ENCODE measurements at places on chromosomes 4 and X. TPM values are rescaled to one million over a fixed set of nuclear protein-coding genes. Genes with fewer than 3 reads are reported as not detected.
A peak's percentile ranks its signal among the peaks of the same experiment; 100 is the strongest.

- no peak for DNase-seq
Observed at GRCh38 chr4:168628251-168628650, 131.4 kb downstream of the PALLD start.

GRCh38 chr4:141890279-141890678 is 253.9 kb downstream of the IL15 start:
- DNase-seq: no peak

The NPY1R gene
- total RNA-seq: not detected

The PDGFRA gene
- 18.0 TPM for total RNA-seq

DNA sequence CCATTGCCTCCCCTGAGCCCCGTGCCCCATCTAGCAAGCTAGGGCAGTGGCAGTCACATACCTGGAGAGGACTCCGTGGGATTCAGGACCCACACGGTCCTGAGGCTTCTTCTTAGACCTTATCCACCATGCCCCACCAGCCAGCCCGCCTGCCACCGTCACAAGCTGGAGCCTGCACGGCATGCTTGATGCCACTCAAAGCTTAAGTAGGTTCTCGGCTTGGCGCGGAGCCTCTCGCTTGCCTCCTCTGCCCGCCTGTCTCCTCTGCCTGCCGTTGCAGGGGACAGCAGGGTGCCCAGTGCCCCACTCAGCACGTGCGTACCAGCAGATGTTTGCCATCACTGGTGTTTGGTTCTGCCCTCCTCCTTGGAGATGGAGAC is 14.1 kb downstream of the PSAPL1 start:
- DNase-seq: peak; percentile 19

DNA sequence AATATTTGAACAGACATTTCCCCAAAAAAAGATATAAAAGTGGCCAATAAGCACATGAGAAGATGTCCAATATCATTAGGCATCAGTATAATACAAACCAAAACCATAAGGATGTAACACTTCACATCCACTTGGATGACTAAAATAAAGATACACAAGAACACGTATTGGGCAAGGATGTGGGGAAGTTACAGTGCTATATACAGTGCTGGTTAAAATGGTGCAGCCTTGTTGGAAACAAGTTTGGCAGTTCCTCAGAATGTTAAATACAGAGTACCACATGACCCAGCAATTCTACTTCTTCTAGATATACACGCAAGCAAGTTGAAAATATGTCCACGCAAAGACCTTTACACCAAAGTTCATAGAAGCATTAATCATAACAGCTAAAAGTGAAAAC is 58.9 kb downstream of the HAUS3 start:
- DNase-seq: no peak

- DNase-seq: no peak
Observed at GRCh38 chr4:81814987-81815541, 343.4 kb upstream of the RASGEF1B start.

DNA sequence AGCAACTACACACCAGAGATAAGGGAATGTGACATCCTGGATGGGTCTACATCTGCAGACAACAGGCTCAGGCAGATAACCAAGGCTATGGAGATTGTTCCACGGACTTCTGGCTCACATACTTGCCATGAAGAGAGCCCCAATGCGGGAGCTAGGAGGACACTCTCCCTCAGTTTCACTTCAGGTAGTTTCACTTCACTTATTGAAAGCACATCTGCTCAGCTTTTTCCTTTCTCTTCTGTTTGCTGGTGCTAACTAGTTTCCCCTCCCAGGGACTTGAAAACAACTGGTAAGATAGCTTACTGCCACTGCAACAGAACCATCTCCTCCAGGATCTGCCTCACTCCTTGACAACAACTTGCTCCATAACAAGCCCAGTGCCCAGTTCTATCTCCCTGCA is 1.4 kb upstream of the CT47C1 start:
- no peak for DNase-seq

The CYTL1 gene
- 0.76 TPM for total RNA-seq

GRCh38 chrX:54494166-54494988 is 1.7 kb downstream of the FGD1 start:
- DNase-seq: peak; percentile 29

The SMIM31 gene
- total RNA-seq: not detected

The PPP4R3C gene
- not detected for total RNA-seq

DNA sequence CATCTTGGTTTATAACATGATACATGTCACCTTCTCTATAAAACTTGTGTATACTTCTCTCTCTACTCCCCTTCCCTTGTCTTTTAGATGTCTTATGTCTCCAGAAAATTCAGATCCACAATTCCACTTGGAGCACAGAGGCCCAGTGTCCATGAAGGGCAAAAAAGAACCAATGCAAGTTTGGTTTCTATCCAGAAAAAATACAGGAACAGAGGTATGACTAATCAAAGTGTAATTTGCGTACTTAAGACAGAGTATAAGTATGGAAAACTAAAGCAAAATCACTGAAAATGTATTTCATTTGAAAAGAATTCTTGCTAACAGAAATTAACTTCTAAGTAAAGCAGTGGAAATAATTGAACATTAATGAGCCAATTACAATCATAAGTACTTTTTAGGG is 46.2 kb downstream of the GUCY1B1 start:
- DNase-seq: no peak

DNA sequence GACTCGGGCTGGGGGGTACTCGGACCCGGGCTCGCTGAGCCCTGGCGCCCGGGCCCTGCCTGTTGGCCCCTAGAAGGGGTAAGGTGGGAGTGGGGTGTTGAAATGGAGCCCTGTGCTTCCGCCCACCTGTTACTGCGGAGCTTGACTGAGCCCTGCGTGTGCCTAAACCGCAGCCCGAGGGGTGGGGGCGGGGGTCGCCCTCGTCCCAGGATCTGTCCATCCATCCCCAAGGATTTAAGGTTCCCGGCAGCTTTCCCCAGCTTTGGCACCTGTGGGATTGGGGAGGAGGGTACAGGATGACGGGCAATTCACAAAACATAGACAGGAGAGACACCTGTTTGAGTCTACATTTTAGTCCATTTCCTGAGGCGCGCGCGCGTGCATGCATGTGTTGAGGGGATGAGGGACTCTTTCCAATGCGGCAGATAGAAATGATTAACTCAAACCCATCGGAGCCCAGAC is 779 bp downstream of the GABRQ start:
- no peak for DNase-seq

DNA sequence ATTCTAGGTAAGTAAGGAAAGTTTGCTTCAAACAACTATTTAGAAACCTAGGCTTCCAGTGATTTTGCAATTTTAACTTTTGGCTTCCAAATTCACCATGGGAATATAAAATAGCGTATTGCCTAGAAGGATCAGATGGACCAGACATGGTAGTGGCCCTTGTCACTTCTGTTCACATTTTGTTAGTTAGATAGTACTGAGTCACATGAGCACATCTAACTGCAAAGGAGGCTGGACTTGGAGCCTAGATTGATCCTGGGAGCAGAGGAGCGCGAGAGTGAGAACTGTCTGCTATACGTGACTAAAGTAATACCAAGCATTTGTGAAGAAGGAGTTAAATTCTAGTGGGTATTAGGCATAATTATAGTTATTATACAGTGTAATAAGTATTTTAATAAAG is 102.4 kb downstream of the ARHGAP24 start:
- DNase-seq: no peak

DNA sequence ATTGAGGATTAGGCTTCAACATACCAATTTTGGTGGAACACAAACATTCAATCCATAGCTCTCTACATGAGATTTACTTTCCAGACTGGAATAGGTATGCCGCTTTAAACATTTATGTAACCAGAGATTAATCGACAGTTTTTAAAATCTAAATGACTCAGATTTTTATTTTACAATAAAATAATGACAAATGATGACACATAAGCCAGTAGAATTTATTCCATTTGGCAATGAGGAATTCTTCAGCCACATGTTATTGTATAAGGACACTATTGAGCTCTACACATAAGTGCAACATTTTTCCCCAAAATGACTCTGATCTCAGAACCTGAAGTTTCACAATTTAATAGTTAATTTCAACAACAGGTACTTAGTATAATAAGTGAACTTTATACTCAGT is 227.0 kb upstream of the PRPS2 start:
- DNase-seq: no peak

The MAGEA6 gene
- 0.08 TPM for total RNA-seq

The KLHL15 gene
- 12.8 TPM for total RNA-seq

The ATP6AP1 gene
- 62.4 TPM for total RNA-seq

The TTC29 gene
- total RNA-seq: not detected

The ENPEP gene
- 12.7 TPM for total RNA-seq

The GLRB gene
- total RNA-seq: 13.3 TPM

The SLC10A4 gene
- not detected for total RNA-seq

The EPHA5 gene
- not detected for total RNA-seq

- no peak for DNase-seq
Observed at GRCh38 chr4:158861281-158861680, 92.5 kb downstream of the FNIP2 start.

The AMBN gene
- total RNA-seq: not detected
